AG04449 (cell line): ENCODE measurements at places on chromosomes 12 and 14.

DNA sequence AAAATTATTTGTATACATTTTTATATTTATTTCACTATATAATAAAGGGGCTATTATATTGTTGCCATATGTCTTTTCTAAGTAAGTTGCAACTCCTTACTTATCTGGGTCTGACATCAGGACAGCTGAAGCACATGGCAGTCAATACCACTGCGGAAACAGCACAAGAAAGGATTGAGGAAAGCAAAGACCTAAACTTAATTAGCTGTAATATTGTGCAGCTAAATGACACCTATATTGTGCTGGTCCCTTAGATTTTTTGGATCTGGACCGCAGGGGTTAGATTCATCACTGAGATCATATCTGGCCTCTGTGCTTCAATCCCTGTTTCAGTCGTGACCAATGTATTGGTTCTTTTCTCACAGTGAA is 359.6 kb upstream of the DIO2 start:
- DNase-seq = no peak

DNA sequence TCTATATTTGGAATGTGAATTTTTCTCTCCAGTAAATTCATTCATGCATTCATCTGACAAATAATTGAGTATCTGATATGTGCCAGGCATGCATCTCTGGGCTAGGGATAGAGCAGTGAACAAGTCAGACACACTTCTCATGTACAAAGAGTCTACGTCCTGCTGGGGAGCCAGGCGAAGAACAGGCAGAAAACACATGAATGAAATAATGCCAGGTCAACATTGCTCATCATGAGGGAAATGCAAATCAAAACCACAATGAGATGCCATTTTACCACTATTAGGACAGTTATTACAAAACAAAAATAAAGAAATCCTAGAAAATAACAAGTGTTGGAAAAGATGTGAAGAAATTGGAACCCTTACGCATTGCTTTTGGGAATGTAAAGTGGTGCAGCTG is 90.3 kb downstream of the PAX9 start:
- DNase-seq = no peak

DNA sequence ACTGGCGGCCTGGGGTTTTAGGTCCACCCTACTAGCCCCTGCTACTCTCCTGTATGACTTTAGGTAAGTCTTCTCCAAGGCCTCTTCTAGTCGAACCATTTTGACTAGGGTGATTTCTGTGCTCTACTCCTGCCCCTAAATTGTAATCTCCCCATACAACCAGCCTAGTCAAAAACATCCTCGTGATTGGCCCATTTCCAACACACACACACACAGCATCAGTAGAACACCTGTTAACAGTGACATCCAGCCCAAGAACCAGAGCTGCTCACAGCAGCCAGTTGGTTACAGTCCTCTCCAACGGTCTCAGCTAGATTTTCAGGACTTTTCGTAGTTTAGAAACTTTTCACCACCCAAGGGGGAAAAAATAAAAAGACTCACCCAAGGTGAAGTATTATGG is 30.9 kb downstream of the NT5DC3 start:
- no peak for DNase-seq

- no peak for DNase-seq
Observed at GRCh38 chr14:32186248-32186647, 15.6 kb upstream of the RNU6-7 start.

GRCh38 chr12:94586589-94587259 is 63.6 kb downstream of the TMCC3 start:
- DNase-seq = no peak

- no peak for DNase-seq
Observed at GRCh38 chr14:20692116-20692751, 3.7 kb downstream of the ANG start.

- no peak for DNase-seq
Observed at GRCh38 chr14:38526826-38527501, 271.1 kb upstream of the CLEC14A start.

DNA sequence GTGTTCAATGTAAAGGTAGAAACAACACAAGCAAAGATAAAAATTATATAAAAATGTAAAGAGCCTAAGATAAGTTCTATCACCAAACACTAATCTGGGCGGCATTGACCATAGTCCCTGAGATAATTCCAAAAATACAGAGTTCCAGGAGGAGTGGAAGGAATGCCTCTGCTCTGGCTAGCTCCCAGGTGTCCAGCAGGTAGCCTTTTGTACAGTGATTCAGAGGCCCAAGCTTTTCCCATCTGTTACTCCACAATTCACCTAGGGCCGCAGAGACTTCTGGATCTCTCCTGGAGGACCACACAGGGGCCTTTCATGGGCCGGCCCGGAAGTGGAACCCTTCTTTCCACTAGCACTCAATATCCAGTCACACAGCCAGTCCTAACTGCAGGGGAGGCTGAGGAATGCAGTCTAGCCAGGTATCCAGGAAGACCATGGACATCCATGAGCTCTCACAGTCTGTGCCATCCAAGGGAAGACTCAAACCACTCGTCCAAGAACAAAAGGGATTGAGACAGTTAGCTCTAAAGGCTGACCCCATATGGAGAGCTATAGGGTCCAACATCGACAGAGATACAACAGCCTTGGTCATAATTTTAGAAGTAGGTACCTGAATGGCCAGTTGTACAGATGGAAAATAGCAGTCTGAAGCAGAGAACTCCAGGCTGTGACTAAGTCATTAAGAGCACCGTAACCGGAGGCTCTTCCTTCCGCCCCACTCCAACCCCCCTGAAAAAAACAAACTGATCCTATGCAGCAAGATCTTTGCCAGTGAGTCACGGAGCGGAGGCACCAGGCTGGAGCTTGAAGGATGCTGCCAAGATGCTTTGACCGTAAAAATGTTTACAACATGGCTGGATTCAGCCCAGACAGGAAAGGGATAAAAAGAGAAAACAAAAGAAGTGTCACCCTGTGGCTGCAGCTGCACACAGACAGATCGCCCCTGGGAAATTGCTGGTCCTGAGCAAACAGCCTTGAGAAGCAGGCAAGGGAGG is 204.8 kb downstream of the NUAK1 start:
- DNase-seq = peak; percentile 92

- DNase-seq = no peak
Observed at GRCh38 chr12:103441437-103442181, 54.2 kb downstream of the C12orf42 start.
